Left renal pelvis (tissue), 4 donors: ENCODE measurements at places on chromosomes 2 and 18. TPM values are rescaled to one million over a fixed set of nuclear protein-coding genes. Genes with fewer than 3 reads are reported as not detected.

- no peak for DNase-seq
Measured at GRCh38 chr18:29184654-29185053, 1007.7 kb upstream of the CDH2 start.

DNA sequence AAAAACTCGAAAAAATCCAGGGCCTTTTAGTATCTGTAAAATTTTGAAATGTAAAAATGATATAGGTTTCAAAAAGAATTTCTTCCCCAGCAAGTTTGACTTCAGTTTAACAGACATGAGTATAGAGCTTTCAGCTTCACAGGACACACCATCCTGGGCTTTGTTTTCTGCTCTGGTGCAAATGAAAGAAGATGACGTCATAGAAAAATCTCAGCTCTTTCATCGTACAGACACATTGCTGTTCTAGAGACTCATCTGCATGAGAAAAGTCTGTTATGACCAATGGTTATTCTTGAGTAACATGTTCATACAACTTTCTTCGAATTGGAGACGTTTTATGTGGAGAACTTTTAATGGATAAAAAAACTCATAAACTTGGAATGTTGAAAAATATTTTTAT is 111.7 kb upstream of the DYNAP start:
- DNase-seq = no peak

DNA sequence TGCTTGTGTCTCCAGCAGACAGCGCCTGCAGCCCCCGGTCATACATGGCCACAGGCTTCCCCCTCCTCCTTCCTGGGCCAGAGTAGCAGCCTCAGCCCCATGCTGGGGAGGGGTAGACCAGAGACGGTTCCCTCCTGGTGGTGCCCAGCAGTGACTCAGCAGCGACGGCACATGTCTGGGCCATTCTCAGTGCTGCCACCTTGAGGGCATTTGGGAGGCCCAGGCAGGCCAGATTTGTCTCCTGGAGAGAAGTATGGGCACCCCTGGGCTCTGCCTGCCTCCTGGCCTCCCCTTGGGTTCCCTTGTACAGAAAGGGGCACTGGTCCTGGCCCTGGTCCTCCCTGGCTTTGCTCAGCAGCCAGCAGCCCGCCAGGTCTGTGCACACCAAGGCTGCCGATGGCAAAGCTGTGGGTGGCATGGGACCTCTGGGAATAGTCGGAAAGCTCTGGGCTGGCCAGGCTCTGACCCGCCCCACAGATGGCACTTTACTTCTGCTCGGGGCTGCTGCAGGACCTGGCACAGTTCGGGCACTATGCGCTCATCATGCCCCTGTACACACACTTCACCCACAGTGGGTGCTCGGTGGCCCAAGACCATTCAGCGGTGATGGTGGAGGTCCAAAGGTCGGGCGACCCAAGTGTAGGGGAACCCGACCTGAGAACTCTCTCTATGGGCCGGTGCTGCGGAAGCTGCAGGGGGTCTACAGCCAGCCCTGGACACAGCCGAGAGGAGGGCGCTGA is 11.4 kb upstream of the ALPI start:
- no peak for DNase-seq

GRCh38 chr2:113260991-113261390 is 17.7 kb downstream of the PAX8 start:
- no peak for DNase-seq

- DNase-seq = no peak
Measured at GRCh38 chr2:150885236-150885635, 376.4 kb downstream of the RBM43 start.

DNA sequence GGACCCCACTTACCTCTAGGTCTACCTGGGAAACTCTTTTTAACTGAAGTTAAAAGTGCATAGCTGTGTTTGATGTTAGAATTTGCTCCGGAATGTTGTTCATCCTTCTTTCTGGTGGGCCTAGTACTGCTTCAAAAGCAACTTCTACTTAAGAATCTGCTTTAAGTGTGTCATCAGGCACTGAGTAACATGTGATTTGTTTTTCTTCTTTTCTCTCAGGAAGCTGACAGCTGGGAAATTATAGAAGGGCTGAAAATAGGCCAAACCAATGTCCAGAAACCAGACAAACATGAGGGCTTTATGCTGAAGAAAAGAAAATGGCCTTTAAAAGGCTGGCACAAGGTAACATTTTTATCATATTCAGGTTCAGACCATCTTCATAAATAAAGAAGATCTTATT is 122.9 kb downstream of the PRKRA start:
- DNase-seq = no peak

DNA sequence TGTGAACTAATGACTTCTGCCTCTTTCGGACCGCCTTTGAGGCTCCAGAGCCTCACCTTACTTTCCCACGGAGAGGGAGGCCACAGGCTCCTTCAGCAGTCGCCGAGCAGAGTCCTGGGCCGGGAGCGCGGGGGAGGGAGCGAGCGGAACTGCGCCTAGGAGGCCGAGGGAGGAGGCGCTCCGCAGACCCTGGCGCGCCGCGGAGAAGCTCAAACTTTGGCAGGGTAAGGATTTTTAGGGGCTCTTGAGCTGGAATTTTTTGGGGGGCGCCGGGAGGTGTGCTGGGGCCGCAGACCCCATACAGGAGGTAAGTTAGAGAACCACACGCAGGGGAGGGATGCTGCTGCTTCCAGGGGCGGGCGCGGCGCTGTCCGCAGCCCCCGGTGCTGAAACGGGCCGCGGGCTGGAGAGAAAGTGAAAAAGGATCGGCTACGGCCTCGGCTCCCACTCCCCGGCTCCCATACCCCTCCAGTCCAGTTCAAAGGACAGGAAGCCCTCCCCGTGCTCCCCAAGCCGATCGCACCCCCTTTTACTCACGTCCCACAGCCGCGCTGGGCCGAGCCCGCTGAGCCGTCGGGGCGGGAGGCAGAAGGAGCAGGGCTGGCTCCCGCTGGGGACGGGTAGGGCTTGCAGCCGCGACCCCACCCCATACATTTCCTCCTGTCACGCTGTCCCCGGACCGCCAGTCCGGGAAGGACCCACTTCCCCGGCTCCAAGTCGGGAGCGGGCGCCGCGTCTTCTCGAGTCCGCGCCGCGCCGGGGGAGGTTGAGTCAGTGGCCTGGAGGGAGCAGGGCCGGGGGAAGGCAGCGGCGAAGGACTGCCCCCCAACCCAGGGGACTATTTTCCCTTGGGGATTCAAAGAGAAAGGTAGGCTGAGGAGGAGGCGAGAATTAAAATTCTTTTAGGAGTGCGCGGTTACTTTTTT is at the start of gene CNGA3:
CNGA3 (plus strand) TSS at position 146 of the 926 bp plus-strand sequence. CDS start 23,520 bp downstream, outside the sequence.
- DNase-seq = peak; percentile 33

GRCh38 chr2:27796791-27797765 is 25.6 kb downstream of the MRPL33 start:
- no peak for DNase-seq

DNA sequence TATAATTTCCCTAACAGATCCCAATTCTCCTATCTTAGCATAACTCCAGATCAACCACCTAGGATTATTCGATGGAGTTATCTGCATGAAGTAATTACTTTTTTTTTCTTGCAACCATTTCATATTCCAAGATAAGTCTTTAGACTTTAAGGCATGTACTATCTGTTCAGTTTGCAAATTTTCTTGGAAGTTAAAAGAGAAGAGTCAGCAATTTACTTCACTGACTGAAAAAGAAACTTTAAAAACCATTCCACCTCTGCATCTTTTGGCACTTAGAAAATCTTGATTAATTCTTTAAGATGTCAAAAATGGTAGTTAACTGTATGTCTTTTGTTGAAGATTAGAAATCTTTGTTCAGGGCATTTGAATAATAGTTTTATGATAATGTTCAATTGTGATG is 830.5 kb upstream of the KLHL29 start:
- no peak for DNase-seq

- DNase-seq = no peak
Measured at GRCh38 chr2:239564587-239564986, 163.8 kb upstream of the HDAC4 start.

- DNase-seq = no peak
Measured at GRCh38 chr18:76823587-76824011, 1.2 kb downstream of the ZNF236 start.

GRCh38 chr18:26536032-26536431 is 12.3 kb downstream of the KCTD1 start:
- no peak for DNase-seq

- DNase-seq = no peak
Measured at GRCh38 chr2:150880986-150881385, 380.7 kb downstream of the RBM43 start.

- DNase-seq = no peak
Measured at GRCh38 chr2:202693503-202693902, 58.7 kb downstream of the FAM117B start.

- DNase-seq = no peak
Measured at GRCh38 chr2:147182260-147182659, 662.6 kb upstream of the ACVR2A start.

DNA sequence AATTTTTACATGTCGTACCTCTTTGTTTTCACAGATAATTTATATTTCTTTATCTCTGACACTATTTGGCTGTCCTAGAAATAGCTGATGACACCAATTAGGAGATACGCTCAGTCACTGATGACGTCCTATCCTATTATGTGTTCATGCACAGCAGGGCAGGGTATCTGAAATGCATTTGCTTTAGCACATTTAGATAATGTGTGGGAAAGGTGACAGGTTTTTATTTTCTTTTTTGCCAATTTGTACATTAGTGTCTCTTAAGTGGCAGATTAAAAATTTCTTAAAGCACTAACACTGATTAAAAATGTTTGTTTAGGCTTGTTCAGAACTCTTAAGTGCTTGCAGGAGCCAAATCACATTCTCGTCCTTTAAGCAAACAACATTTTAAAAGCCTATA is 39.7 kb downstream of the CDC42EP3 start:
- no peak for DNase-seq

GRCh38 chr18:47558110-47558750 is 306.8 kb upstream of the SKOR2 start:
- DNase-seq = no peak

DNA sequence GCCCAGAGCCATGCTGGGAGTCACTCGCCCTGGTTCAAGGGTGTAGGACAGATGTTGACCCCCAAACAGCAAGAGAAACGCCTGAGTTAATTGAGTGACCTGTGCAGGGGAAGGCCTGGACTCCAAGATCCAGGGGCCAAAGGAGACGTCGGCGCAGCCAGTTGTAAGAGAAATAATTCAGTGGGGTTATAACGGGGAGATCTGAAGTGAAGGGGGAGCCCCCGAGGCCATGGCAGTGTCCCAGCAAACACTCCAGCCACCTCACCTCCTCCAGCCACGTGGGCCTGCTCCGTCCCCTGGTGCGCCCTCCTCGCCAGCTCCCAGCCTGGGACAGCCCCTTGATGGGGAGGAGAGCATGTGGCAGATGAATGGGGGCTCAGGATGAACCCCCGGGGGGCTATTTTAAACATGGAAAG is 130.7 kb upstream of the GPC1 start:
- no peak for DNase-seq

- no peak for DNase-seq
Measured at GRCh38 chr2:112811841-112812306, 24.7 kb downstream of the IL1B start.

GRCh38 chr2:70797506-70797905 is 7.1 kb upstream of the FIGLA start:
- no peak for DNase-seq

DNA sequence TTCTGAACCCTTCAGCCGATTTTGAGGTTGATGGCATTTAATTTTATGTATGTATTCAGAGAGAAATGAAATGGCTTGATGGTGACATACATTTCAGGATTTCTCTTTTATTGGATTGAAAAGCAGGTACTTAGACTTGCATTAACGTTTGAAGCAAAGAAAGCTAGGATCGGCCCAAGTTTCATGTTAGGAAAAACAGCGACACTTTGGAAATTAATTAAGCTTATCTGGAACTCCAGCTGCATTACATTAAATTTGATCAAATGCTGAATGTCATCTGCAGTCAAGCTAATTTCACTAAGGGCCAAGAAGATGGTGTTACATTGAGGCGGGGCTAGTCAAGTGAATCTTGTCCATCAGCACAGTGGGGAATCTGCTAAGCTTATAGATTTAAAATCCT is 441.8 kb downstream of the IRS1 start:
- no peak for DNase-seq

- peak; percentile 75 for DNase-seq
Measured at GRCh38 chr2:238263204-238264071, 23.6 kb upstream of the HES6 start.

DNA sequence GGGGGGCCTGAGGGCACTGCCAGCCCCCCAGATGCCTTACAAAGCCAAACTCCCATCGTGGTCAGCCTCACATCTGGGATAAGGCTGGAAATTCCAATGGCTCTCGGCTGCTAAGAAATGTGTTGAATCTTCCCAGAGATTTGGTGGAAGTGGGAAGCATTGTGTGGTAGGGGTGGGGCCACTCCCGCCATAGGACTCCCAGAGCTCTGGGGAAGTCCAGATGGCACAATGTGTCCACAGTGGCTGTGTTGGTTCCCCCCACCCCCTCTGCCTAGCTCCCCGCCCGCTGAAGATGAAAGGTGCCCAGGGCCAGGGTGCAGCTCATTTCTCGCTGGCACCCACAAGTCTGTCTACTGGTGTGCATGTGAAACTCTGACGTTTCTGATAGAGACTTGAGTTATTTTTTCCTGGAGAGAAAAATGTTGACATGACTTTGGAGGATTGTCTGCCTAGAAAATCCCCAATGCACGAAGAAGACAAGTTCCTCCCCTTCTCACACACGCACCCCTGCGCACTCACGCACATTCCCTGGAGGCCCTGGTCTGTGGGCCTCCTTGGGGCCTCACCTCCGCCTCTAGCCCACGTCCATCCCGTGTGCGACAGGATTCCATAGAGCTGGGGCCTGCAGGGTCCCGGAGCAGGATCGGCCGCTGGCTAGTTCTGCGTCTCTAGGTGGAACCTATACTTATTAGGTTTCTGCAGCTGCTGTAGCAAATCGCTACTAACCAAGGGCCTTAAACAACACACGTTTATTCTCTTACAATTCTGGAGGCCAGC is 199.1 kb downstream of the ZFP36L2 start:
- DNase-seq = no peak

DNA sequence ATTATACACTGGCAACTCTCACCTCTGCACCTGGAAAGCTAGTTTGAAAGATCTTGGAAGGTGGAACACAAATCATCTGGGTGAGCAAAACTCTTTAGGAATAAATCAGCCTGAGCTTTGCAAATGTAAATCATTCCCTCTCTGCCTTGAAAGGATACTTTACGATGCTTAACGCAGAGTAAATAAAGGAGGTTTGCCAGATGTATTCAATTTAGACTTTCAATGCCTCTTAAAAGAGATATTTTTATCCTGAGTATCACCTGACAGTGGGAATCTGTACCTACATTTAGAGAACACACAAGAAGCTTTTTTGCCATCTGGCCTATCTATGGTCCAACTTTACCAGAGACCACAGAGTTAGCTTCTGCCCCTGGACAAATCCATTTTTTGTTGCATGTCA is 983.2 kb upstream of the CDH2 start:
- DNase-seq = no peak

- DNase-seq = no peak
Measured at GRCh38 chr2:51079945-51080344, 48.0 kb upstream of the NRXN1 start.

Gene RAB17
- polyA plus RNA-seq = 15.1 TPM

Gene HYCC2
- polyA plus RNA-seq = 12.1 TPM

Gene AKAIN1
- polyA plus RNA-seq = not detected

Gene DSG3
- polyA plus RNA-seq = not detected

Gene PSD4
- polyA plus RNA-seq = 15.9 TPM

Gene FASTKD1
- 37.8 TPM for polyA plus RNA-seq

Gene PDCD1
- polyA plus RNA-seq = not detected

Gene GPR55
- polyA plus RNA-seq = 0.55 TPM

Gene PSMD1
- 102 TPM for polyA plus RNA-seq

Gene CAPN14
- polyA plus RNA-seq = 0.04 TPM

Gene C1D
- 48.2 TPM for polyA plus RNA-seq

Gene RIT2
- polyA plus RNA-seq = not detected

Gene IL36B
- polyA plus RNA-seq = not detected

Gene FKBP1B
- 5.9 TPM for polyA plus RNA-seq

Gene TRAPPC8
- 37.4 TPM for polyA plus RNA-seq

Gene ALPI
- polyA plus RNA-seq = not detected

Gene SH3BP4
- polyA plus RNA-seq = 27.7 TPM

Gene IL36A
- polyA plus RNA-seq = not detected

Gene RFX8
- 1.5 TPM for polyA plus RNA-seq
